ENCODE measurements at places on chromosomes 3 and 15. TPM values are rescaled to one million over a fixed set of nuclear protein-coding genes. Genes with fewer than 3 reads are reported as not detected.

CELF6 gene
- not detected for polyA plus RNA-seq

CAMK2N2 gene
- not detected for polyA plus RNA-seq

LIPC gene
- polyA plus RNA-seq = 0.69 TPM

SAMMSON gene
- polyA plus RNA-seq = not detected

GPR149 gene
- not detected for polyA plus RNA-seq

SRPRB gene
- polyA plus RNA-seq = 34.7 TPM

STRIT1 gene
- not detected for polyA plus RNA-seq

SMCO1 gene
- polyA plus RNA-seq = not detected

ANKUB1 gene
- polyA plus RNA-seq = not detected

FGF7 gene
- not detected for polyA plus RNA-seq

ADCY5 gene
- not detected for polyA plus RNA-seq

GAP43 gene
- not detected for polyA plus RNA-seq

RAB6B gene
- 0.38 TPM for polyA plus RNA-seq

PRR20G gene
- not detected for polyA plus RNA-seq

IMPG2 gene
- 0.09 TPM for polyA plus RNA-seq

NRROS gene
- 0.29 TPM for polyA plus RNA-seq

ASB14 gene
- 0.90 TPM for polyA plus RNA-seq

GABRR3 gene
- not detected for polyA plus RNA-seq

SLC6A1 gene
- polyA plus RNA-seq = not detected

All from naive thymus-derived CD8-positive, alpha-beta T cell (primary cell).